Fibroblast of skin of back (primary cell): ENCODE measurements at places on chromosomes 16 and 17.
A peak's percentile ranks its signal among the peaks of the same experiment; 100 is the strongest.

- no peak for DNase-seq
These were observed 40.2 kb upstream of the BHLHA9 start for GRCh38 chr17:1229900-1230501.

GRCh38 chr17:61253362-61253761 lies 146.3 kb upstream of the TBX2 start:
- DNase-seq = no peak

DNA sequence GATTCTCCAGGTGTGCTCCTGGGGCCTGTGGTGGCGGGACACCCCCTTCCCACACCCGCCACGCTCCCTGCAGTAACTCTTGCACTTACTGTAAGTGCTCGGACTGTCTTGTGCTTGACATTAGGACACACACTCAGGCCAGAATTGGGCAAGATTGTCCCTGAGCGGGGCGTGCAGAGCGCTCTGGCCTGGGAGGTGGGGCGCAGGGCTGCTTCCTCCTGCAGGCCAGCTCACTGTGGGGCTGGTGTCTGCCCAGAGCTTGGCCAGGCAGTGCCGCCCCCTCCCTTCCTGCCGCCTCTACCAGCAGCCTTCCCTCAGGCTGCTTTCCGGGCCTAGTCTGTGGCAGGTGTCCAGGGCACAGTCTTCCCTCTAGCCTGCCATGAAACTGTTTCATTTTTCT lies 6.1 kb upstream of the ATP6V0C start:
- DNase-seq = no peak

DNA sequence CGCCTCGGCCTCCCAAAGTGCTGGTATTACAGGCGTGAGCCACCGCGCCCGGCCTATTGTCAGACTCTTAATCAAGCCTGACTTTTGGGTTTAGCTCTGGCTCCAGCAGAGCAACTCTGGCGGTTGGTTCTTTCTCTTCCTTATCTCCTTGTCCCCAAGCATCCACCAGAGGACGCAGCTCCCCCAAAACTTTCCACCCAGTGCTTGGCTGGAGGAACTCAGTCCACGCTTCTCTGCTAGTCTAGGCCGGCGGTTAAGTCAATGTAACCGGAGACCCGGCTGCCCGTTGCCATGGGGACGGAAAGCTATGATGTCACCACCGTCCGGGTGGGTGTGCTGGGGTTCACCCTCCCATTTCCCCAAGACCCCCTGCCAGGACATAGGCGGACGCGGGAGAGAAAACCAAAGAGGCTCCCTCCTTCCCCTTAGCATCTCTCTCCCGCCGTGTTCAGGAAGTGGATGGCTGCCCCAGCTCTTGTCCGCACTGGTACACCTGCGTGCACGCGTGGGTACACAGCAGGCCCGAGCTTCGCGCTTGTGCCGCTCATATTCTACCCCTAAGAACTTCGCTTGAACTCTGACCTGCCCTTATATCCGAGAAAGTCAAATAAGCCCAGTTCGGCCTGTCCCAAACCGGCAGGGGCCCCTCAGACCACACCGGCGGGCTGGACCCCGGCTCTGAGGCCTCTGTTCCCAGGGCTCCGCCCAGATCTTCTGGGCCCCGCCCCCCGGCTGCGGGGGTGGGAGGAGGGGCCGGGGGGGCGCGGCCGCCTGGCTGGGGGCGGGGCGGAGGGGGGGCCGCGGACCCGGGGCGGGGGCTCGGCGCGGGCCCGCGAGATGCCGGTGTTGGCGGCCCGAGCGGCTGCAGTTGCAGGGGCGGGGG lies at the start of gene RND2:
Gene RND2 (plus strand): TSS at position 825 of the 883 bp plus-strand sequence. CDS start 117 bp downstream, outside the sequence.
- DNase-seq = peak; percentile 96

GRCh38 chr17:15238057-15238456 lies 27.1 kb downstream of the PMP22 start:
- no peak for DNase-seq

DNA sequence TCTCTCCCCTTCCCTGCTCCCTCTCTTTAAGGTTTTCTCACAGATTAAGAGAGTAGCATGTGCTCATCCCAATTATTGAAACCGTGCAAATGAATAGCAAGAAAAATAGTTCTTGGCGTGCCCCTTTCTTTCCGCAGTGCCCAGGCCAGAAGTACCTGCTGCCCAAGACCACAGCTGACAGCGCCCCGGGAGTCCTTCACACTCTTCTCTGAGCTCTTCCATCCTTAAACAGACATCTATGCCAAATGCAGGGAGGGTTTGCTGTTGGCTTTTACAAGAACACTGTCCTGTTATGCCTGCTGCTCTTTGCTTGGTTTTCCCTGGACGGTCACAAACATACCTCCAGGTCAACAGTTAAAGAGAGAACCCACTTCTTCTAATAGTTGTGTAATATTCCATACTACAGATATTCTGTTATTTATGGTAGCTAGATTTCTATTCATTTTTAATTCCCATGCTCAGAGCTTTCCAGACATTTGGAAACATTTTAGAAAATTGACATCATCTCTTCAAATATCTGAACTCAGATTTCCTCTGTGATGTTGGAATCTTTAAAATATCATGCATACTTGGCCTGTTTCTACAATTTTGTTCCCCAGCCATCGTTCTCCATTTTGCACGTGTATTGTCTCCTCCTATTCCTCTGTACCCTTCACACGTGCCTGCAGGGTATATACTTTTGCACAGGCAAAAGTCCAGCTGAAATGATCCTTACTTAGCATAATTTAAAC lies 416.7 kb downstream of the WWOX start:
- no peak for DNase-seq

DNA sequence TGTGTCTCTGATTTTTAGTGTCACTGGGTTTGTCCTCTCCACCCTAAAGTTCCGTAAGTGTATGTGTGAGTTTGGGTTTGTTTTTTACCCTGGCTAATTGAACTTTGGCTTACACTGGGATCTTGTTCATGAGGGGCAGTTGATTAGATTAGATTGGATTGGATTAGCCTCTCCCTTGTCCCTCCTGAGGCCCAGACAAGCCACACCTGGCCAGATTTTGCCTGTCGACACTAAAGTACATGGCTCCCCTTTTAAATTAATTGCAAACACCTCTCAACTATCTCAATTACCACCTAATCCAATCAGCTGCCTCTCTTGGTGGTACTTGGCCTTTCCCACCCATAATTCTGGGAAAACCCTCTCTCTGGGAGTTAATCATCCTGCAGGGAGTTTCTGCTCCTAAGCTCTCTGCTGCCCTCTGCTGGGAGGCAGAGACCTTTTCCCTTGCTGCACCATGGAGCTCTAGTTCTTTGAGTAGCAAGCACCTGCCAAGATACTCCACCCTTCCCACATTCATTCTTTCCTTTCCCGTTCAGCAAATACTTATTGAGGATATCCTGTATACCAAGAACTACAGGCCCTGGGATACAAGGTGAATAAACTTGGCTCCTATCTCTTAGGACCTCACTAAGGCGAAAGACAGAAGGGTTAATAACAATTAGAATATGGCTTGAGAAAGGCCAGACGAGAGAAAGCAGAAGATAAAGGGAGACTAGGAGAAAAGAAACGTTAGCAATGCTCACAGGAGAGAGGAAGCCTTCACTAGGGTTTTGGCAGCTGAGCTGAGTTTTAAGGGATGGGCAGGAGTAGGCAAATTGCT lies 60.0 kb upstream of the MPHOSPH6 start:
- DNase-seq = peak; percentile 62

GRCh38 chr17:80955078-80955477 lies 36.6 kb upstream of the CHMP6 start:
- DNase-seq = no peak

DNA sequence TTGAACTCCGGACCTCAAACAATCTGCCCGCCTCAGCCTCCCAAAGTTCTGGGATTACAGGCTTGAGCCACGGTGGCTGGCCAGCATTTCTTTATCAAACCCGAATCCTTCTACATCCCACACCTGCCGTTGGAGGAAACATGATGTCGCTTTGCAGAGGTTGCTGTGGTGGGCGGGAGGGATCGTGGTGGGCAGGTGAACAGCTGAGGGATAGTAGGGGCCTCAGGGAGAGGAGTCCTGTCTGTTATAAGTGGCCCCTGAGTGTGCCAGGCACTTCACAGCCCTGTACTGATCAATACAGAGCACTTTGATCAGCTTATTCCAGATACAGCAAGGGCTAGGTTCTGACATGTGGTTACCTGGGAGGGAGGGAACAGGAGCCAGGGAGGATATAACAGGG lies 76.5 kb downstream of the CYLD start:
- no peak for DNase-seq

DNA sequence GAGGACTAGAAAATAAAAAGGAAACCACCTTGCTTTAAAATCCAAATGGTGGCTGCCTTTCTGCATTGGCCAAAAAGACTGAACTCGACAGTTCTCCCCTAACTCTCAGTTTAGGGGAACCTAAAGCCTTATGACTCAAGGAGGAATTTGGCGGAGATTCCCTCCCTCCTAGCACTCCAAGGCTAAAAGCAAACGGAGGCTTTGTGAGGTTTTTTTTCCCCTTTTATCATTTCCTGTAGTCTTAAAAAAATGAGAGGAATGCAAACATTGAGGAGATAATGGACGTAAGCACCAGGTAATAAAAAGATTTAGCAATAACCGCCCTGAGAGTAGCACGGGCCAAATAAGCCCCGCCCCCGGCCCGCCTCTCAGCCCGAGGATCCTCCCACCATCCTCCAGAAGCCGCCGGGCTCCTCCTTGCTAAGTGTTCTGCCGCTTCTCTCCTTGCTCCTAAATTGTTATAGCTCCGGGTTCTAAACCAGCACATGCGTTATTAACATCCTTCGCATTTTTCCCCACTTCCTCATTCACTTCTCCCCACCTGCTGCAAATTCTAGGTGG lies 5.8 kb upstream of the KIFC3 start:
- DNase-seq = peak; percentile 69

DNA sequence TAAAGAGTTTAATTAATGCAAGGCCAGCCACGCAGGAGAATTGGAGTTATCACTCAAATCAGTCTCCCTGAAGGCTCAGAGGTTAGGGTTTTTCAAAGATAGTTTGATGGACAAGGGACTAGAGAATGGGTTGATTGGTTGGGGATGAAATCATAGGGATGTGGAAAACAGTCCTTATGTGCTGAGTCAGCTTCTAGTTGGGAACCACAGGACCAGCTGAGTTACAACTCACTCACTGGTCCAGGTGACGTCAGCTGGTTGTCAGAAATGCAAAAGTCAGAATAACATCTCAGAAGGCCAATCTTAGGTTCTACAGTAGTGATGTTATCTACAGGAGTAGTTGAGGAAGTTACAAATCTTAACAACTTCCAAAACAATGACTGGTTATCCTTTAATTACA lies 47.6 kb downstream of the CPD start:
- no peak for DNase-seq

- DNase-seq = no peak
These were observed 9.2 kb upstream of the TBX4 start for GRCh38 chr17:61442878-61443474.

DNA sequence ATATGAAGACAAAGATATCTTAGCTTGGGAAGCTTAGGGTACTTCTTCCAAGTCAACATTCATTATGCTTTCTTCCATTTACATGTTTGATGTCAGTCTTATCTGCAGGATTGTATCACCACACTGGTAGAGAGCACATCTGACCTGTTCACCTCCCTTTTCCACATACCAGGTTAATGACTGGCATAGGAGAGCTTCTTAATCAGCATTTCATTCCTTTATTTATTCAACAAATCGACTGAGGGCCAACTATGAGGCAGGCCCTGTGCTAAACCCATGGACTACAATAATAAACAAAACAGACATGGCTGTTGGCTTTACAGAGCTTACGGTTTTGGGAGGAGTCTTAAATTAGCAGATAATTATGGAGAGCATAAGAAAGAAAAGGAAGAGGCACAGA lies 378.1 kb upstream of the CDH11 start:
- peak; percentile 17 for DNase-seq

GRCh38 chr17:8728251-8728938 lies 16.2 kb downstream of the CCDC42 start:
- no peak for DNase-seq

- peak; percentile 94 for DNase-seq
These were observed 74.0 kb downstream of the N4BP1 start for GRCh38 chr16:48535831-48536613.

DNA sequence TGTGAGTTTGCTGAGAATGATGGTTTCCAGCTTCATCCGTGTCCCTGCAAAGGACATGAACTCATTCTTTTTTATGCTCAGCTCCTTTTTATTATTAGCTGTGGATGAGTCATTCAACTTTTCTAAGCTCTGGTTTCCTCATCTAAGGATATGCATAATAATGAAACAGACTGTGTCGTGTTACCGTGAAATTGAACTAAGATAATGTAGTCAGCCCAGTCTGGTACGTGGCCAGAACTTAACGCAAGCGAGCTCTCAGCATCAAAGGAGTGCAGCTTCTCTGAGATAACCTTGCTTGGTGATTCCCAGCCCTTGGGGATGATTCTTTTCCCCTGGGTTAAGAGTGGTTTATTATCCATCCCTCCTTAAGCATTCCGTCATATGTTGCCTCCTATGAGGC lies 454.3 kb upstream of the EEF2KMT start:
- no peak for DNase-seq

- no peak for DNase-seq
These were observed 7.5 kb upstream of the CALB2 start for GRCh38 chr16:71350821-71351557.

DNA sequence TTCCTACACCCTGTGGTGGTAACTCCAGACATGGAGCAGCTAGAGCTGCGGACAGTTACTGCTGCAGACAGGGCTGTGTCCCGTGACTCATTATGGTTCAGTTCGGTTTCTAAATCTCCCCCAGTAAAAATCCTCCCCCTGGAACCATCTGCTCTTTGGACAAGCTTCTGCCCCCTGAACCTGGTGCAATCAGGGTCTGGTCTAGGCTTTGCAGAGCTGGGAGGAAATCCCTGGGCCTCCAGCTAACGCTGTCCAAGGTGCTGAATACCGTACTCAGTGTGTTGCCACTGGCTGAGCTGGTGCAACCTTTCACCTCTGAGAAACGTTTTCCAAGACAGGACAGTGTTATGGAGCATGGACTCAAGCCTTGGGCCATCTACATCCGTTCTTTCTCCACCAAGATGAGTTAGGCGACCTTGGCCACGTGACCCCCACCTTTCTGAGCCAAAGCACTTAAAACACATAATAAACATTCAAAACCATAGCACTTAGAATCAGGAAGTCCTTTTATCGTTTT lies 142.0 kb downstream of the CPPED1 start:
- peak; percentile 44 for DNase-seq

GRCh38 chr17:57257195-57257894 lies 1.0 kb downstream of the MSI2 start:
- DNase-seq = no peak

GRCh38 chr17:50149091-50149416 lies 1.4 kb downstream of the PPP1R9B start:
- no peak for DNase-seq

- no peak for DNase-seq
These were observed 69.1 kb upstream of the PMFBP1 start for GRCh38 chr16:72241008-72241407.

GRCh38 chr16:88759245-88759975 lies 25.6 kb downstream of the PIEZO1 start:
- peak; percentile 46 for DNase-seq

DNA sequence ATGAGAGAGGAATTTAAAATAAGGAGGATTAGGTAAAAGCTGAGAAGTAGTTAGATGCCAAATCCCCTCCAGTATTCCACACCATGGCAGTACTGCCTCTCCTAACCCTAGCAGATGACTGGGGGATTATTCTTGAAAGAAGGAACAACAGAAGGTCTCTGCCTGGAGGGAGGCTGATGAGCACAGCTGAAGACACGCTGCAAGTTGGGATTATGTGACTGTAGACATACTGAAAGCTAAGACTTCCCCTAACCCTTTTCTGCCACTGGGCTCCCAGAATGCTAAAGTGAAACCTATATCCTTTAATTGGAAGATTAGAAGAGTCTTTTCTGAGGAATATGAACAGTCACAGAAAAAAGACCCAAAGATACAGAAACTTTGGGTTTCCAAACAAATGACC lies 27.7 kb upstream of the SLC46A1 start:
- DNase-seq = no peak
